Right ventricle myocardium superior (tissue), 1 donor: ENCODE measurements at places on chromosomes 7 and 10. TPM values are rescaled to one million over a fixed set of nuclear protein-coding genes. Genes with fewer than 3 reads are reported as not detected.

DNAJC12 gene
- 5.4 TPM for total RNA-seq

- DNase-seq, result no peak
These were observed 29.5 kb downstream of the SMNDC1 start for GRCh38 chr10:110275128-110275729.

- DNase-seq, result no peak
These were observed 385.8 kb downstream of the ETV1 start for GRCh38 chr7:13603661-13604060.

DNA sequence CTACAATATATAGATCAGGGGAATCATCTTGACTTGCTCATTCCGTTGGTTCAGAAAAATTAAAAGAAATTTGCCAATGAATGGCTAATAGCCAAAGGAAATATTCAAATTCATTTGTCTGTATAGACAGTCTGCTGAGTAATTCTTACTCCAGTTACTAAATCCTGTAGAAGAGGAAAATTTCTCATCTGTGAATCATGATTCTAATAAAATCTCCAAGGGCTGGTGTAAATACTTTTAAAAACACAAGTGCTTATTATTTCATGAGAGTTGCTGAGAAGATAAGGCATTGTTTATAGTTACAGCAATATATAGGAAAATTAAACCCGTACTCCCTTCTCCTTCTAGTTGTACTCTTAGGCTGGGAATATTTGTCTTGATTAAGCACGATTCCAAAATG, 53.0 kb downstream of the WNT2 start:
- DNase-seq, result no peak
